ENCODE measurements at places on chromosomes 5 and 9. TPM values are rescaled to one million over a fixed set of nuclear protein-coding genes. Genes with fewer than 3 reads are reported as not detected.

Gene ZBED3
- total RNA-seq = 15.4 TPM

- H3K4me1 ChIP-seq = no peaks in the 10 kb centered on the region
- H3K27ac ChIP-seq = no peak overlapping the region
- H3K4me3 ChIP-seq = no peak overlapping the region
- H3K36me3 ChIP-seq = no peaks in the 10 kb centered on the region
- DNase-seq = no peak
Measured at GRCh38 chr9:27292659-27293405, 4.1 kb downstream of the EQTN start.

DNA sequence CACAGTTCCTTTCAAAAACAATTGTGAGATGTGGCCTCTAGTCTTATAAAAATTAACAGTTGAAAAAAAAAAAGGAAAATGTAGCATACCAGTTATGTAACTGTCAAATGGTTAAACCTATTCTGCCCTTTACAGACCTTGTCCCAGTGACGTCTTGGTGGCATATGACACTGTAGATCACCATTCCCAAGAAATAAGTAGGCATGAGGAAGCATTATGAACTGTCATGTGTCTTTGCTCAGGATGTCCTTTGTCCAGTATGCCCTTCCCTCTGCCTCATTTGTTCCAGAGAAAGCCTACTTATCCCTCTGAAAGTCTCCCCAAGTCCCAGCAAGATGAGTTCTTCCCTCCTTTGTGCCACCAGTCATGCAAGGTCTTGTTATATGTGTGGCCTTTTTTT is 63.2 kb downstream of the PAM start:
- H3K4me1 ChIP-seq = peaks cover 15% of the 10 kb centered on the region
- no peak overlapping the region for H3K4me3 ChIP-seq
- no peak for DNase-seq
- no peaks in the 10 kb centered on the region for H3K27me3 ChIP-seq
- no peaks in the 10 kb centered on the region for H3K36me3 ChIP-seq
- no peak overlapping the region for H3K27ac ChIP-seq

Gene GPR21
- 0.46 TPM for total RNA-seq

DNA sequence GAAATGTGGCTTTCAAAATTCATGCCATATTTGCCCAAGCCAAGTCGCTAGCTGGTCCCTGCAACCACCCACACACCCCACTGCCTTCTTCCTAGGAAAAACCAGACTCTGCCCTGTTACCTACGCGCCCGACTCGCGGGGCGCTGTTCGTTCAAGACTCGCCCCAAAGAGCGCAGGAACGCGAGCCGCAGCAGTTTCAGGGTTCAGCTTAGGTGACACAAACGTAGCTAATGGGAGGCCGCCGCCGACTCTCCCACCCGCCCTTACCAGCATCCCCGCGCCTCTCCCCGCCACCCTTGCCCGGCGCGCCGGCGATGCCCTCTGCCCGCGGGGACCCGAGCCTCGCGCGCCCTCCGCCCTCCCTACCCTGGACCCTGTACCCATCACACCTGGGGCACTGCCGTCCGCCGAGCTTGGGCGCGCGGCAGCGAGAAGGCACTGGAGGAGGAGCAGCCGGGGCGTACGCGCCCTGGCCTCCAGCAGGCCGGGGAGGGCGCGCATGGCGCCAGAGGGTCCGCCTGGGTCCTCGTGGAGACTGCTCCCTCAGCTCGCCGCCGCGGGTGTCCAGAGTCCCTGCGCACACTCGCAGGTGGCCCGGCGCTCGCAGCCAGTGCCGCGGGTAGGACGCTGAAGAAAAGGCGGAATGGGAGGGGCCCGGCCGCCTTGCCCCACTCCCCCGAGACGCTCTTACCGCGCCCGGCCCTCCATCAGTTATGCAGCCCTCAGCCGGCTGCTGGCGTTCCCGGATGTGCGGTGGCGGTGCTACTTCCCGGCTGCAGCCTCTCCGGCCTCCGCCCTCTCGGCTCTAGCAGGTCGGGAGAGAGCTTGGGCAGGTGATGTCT is at the start of gene EMB:
EMB (minus strand) TSS at position 638 of the 842 bp plus-strand sequence; CDS start at position 501, 137 bp downstream.
- H3K4me1 ChIP-seq = no peaks in the 10 kb centered on the region
- peak within 1 kb of the TSS; percentile 93 for H3K4me3 ChIP-seq
- peak within 1 kb of the TSS; percentile 61 for H3K27ac ChIP-seq
- DNase-seq = peak; percentile 73
- H3K36me3 ChIP-seq = no peaks in the 10 kb centered on the region

All from type B pancreatic cell (in vitro differentiated cells).